ENCODE measurements at places on chromosomes 11 and 22.

DNA sequence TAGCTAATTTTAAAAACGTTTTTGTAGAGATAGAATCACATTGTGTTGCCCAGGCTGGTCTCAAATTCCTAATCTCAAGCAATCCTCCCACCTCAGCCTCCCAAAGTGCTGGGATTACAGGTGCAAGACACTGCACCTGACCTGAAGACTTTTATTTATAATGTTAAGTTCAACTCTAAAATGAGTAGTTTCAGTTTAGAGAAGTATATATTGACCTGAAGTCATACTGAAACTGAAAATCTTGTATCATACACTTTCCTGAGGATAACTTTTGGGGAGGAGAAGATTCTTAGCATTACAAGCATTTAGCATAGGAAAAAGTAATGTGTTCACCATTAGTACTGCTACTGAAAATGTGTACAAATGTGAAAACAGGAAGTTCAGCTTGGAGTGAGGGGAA lies 249.3 kb downstream of the CASP12 start:
- no peak for DNase-seq

DNA sequence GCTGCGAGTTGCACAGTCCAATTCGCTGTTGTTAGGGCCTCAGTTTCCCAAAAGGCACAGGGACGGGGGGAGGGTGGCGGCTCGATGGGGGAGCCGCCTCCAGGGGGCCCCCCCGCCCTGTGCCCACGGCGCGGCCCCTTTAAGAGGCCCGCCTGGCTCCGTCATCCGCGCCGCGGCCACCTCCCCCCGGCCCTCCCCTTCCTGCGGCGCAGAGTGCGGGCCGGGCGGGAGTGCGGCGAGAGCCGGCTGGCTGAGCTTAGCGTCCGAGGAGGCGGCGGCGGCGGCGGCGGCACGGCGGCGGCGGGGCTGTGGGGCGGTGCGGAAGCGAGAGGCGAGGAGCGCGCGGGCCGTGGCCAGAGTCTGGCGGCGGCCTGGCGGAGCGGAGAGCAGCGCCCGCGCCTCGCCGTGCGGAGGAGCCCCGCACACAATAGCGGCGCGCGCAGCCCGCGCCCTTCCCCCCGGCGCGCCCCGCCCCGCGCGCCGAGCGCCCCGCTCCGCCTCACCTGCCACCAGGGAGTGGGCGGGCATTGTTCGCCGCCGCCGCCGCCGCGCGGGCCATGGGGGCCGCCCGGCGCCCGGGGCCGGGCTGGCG lies at the start of gene BCR:
TSS of gene BCR (plus strand) at position 209 of the 592 bp plus-strand sequence. CDS start 452 bp downstream, outside the sequence.
- no peak for DNase-seq

GRCh38 chr11:107590460-107591377 lies at the start of gene ELMOD1:
TSS of gene ELMOD1 (plus strand) at chr11:107591147. CDS start at chr11:107618190, 27,043 bp downstream.
- DNase-seq: no peak

DNA sequence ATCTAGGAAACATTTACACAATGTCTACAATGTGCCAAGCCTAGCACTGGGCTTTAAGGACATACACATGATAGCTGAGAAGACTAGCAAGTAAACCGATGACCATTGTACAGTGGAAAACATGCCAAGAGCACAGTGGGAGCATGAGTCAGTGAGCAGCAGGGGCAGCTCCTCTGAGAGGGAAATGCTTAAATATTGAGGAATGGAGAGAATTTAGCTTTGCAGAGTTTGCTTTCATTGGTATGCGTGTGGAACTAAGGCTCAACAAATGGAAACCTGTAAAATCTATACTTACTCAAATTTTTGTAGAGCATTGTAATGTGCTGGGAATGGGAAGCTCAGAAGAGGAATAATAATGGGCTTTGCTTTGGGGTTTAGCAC lies 282.3 kb downstream of the ST3GAL4 start:
- peak; percentile 69 for DNase-seq

DNA sequence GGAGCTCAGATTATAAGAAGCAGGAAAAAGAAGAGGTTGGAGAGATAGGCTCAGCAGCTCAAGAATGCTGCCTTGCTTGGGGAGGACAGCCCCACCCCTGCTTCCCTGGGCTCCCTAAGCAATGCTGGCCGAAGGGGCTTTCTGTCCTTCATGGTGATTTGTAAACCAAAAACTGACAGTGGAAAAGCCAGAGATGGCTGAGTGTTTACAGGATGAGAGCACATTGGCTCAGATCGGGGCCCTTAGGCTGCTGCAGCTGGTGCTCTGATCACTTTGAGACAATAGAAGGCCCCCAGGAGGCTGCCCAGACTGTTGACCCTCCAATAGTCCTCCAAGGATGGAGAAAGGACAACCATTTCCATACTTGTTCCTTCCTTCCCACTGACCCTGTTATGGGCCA lies 28.8 kb upstream of the AMOTL1 start:
- DNase-seq: no peak

DNA sequence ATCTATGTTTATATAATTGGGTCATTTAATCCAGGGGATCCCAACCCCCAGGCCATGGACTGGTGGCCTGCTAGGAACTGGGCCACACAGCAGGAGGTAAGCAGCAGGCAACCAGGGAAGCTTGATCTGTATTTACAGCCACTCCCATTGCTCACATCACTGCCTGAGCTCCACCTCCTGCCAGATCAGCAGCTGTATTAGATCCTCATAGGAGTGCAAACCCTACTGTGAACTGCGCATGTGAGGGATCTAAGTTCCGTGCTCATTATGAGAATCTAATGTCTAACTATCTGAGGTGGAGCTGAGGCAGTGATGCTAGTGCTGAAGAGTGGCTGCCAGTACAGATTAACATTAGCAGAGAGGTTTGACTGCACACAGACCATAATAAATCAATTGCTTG lies 32.8 kb downstream of the MS4A2 start:
- DNase-seq: no peak

DNA sequence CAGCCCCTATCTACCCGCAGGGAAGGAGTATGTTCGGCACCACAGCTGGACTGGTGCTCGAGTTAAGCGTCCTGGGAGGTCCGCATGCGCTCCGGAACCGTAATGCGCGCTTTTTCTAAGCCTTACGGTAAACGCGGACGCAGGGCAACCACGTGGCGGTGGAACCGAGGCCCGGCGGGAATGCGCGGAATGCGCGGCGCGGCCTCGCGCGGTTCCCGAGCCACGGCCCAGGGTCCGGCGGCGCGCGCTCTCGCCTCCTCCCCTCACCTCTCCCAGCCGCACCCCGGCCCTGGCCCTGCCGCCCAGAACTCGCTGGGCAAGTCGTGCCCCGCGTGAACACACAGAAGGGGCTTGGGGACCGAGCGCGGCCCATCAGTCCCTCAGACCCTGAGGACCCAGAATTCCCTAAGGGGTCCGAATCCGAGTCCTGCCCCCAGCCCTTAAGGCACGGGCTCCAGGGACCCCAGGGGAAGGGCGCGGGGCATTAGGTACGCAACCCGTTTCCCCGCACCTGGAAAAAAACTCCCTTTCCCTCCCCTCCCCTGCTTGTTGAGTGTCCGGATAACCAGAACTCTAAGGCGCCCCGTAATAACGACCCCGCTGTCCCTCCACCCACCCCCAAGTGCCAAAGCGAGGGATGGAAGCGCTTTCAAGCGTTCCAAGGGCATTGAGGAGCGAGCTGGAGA lies 4.3 kb upstream of the CCND1 start:
- DNase-seq: peak; percentile 72

DNA sequence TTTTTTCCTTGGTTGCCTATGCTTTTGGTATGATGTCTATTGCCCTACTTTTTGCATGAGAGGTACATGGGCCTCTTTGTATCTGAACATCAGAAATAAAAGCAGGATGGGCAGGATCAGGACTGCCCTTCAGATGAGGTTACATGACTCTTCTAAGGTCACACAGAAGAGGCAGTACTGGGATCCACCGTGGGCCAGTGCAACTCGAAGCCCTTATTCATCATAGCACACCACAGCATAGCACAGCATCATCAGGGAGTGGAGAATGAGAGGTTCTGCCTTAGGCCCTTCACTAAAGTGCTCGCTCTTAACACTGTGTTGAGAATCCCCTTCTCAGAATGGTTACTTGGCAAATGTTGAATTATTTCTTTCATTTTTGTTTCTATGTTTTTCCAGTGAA lies 88.3 kb downstream of the C22orf31 start:
- DNase-seq: no peak

GRCh38 chr11:63142459-63142858 lies 1.6 kb downstream of the SLC22A24 start:
- DNase-seq: no peak

DNA sequence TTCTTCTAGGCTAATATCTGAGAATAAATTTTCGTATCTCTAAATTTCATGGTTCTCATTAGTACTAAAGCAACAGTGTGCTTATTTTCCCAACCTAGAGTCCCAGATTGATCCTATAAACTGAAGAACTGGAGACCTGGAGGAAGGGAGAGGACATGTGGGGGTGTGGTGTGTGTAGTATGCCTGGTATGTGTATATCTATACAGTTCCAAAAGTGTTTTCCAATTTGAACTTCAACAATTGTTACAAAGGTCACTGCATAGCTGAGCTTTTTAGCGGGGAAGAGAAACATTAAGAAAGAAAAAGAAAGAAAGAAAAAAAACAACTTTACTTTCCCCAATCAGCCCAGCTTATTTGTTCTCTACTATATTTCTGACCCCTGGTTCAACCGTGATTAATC lies 152.1 kb downstream of the SOX6 start:
- no peak for DNase-seq

- no peak for DNase-seq
Observed at GRCh38 chr11:112967082-112967481, 5.9 kb downstream of the NCAM1 start.

DNA sequence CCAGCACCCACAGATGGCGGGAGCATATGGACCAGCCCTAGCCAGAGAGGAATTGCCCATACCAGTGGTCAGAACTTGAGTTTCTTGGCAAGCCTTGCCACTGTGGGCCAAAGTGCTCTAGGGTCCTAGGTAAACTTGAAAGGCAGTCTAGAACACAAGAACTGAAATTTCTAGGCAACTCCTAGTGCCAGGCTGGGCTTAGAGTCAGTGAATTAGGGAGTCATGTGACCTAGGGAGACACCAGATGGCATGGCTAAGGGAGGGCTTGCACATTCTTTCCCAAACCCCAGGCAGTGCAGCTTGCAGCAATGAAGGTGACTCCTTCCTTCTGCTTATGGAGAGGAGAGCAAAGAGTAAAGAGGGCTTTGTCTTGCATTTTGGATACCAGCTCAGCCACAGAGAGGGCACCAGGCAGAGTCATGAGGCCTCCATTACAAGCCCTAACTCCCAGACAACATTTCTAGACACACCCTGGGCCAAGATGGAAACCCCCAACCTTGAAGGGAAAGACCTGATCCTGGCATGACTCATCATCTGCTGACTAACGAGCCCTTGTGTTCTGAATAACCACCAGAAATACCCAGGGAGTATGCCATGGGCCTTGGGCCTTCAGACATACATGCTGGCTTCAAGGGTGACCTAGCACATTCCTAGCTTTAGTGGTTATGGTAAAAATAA lies 19.2 kb upstream of the OR56A3 start:
- DNase-seq: no peak

- DNase-seq: no peak
Observed at GRCh38 chr11:33848717-33849390, 43.0 kb downstream of the LMO2 start.

- no peak for DNase-seq
Observed at GRCh38 chr11:61075891-61076290, 26.4 kb upstream of the CD5 start.

- DNase-seq: no peak
Observed at GRCh38 chr11:15716550-15716949, 601.8 kb downstream of the INSC start.

- DNase-seq: no peak
Observed at GRCh38 chr11:65992056-65992455, 9.9 kb downstream of the EIF1AD start.

GRCh38 chr11:3094223-3094824 lies 37.1 kb upstream of the CARS1 start:
- no peak for DNase-seq

GRCh38 chr11:13358596-13359270 lies 81.1 kb downstream of the BMAL1 start:
- peak; percentile 5 for DNase-seq

GRCh38 chr22:23704829-23705228 lies 14.0 kb downstream of the RGL4 start:
- no peak for DNase-seq

DNA sequence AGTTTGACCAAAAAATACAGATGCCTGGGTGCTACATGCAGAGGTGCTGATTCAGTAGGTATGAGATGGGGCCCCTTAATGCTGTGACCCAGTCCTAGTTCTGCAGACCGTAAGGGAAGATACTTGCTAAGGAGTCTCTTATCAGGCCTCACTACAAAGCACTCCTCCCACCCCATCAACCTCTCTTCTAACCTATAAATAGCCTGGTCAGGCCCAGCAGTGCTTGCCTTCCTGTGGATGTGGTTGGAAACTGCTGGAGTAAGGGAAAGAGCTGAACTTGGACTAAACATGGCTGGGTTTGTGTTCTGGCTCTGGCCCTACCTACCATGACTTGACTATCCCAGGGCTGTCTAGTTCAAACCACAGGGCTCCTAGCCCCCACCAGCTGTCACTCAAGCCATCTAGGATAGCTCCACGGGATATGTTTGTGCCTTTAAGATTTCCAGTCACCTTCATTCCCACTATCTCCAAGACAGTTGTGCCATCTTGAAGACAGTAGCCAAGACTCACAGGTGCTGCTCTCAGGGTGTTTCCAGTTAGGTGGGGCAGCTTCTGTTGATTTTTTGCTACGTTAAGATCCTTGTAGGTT lies 9.5 kb upstream of the DKK3 start:
- no peak for DNase-seq

DNA sequence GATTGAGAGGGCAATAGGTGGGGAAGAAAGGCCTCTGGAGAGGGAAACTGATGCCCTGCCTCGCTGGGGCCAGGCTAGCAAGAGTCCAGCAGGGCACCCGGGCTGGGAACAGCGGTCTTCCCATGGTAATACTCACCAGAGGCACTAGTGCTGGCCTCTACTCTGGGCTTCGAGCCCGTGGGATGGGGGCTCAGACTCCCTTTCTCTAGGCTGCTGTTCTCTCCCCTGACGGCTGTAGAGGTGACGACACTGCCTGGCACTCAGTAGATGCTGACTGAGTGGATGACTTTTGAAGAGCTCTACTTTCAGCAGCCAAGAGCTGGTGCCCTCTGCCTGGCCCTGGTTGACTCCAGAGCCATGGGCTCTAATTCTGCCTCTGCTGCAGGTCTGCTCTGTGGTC lies 818 bp upstream of the C1QTNF4 start:
- DNase-seq: no peak

- DNase-seq: no peak
Observed at GRCh38 chr11:102268083-102268984, 49.0 kb upstream of the BIRC3 start.

- no peak for DNase-seq
Observed at GRCh38 chr11:45394294-45395085, 108.3 kb upstream of the SYT13 start.
